SK-N-DZ (cell line): ENCODE measurements at places on chromosomes 1 and 21.

DNA sequence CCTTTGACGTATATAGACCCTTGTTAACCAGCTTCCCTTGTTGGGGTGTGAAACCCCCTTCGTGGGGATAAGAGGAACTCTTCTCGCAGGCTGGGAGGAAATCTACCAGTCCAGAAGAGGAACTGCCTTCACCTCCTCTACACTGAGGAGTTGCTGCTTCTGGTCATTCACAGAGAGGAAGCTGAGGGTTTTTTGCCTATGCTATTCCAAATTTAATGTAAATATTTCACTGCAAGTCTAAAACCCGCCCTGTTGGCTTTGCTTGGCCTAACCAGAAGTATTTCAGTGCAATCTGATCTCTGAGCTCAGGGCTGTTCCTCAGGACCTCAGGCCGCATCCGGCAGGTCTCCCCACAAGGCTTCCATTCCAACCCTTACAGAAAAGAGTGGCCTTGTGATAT is 150.1 kb downstream of the HIVEP3 start:
- DNase-seq = no peak

DNA sequence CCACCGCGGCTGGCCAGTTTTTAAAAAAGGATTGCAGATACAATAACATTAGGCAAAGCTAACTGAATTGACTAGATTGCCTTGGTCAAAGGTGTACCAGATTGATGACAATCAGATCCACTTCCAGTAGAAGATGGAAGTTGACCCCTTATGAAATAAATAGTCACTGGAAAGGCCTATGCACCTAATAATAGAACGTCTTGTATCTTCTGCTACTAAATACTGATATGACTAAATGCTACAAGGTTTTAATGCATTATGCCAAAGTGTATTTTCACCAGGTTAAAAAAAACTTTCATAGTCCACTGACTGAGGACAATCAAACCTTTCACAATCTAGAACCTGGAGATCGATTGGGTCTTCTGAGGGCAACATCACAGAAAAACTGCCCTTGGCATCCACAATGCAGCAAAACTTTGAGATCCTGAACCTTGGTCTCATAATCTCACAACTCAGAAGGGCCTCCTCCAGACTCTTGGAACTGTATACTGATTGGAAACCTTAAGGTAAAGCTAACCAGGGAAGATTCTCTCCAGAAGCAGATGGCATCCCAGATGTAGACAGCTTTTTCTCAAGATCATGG is 7.8 kb upstream of the RBBP5 start:
- no peak for DNase-seq

- no peak for DNase-seq
These were observed 54.9 kb upstream of the EDN2 start for GRCh38 chr1:41539418-41539805.

GRCh38 chr1:30184393-30185141 is 538.8 kb downstream of the MATN1 start:
- no peak for DNase-seq

GRCh38 chr1:165862448-165862847 is 35.0 kb downstream of the UCK2 start:
- no peak for DNase-seq

DNA sequence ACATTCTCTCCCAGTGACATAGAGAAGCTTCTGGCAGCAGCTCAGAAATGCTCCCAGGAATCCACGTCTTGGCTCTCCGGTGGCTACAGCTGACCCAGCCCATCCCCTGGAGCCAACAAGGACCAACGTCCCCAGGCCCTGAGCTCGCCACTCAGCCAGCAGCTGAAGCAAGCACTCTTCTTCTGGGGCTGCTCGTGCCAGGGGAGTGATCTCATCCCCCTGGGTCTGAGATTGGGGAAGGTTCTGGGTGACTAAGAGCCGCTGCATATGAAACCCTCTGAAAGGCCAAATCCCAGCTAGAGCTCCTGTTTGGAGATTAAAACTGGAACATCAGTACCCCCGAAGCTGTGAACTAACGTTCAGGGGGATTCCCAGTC is 487.9 kb downstream of the NPHP4 start:
- DNase-seq = no peak
